ENCODE measurements at places on chromosomes 6 and 20. TPM values are rescaled to one million over a fixed set of nuclear protein-coding genes. Genes with fewer than 3 reads are reported as not detected.

DNA sequence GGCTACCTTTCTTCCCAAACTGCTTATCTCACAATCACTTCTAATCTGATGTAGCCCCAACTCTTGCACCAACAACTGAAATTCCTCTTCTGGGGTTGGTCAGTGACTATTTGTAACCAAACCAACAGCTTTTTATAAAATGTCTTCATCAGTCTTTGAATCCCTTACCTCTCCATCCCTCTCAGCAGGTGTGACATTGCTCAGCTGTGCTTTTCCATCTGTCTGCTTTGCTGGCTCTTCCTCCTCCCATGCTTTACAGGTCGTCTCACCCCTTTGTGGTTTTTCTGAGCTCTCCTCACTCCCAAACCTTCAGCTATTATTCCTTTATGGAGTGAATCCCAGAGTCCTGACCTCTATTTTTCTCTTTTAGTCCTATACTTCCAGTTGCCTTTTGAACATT lies 5.9 kb downstream of the MAP7 start:
- no peak for DNase-seq

DNA sequence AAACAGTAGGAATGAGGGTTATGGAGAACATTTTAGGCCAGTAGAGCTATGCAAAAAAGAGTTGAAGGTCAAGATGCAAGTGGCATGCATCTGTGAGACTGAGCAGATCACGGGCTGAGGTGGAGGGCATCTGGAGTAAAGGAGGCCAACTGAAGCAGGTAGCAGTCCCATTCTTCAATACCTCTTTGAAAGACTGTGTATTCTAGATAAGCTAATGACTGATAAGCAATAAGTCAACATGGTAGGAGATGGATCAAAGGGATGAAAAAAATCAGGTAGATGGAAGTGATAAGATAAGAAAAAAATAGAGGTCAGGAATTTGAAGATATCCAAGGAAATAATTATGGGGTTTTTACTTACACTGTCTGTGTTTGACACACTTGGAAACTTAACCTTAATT lies 55.6 kb downstream of the ARMC2 start:
- DNase-seq = no peak

- peak; percentile 71 for DNase-seq
Observed at GRCh38 chr6:11144393-11144851, 32.9 kb upstream of the ERVFRD-1 start.

- no peak for DNase-seq
Observed at GRCh38 chr20:34791289-34792020, 34.0 kb downstream of the NCOA6 start.

DNA sequence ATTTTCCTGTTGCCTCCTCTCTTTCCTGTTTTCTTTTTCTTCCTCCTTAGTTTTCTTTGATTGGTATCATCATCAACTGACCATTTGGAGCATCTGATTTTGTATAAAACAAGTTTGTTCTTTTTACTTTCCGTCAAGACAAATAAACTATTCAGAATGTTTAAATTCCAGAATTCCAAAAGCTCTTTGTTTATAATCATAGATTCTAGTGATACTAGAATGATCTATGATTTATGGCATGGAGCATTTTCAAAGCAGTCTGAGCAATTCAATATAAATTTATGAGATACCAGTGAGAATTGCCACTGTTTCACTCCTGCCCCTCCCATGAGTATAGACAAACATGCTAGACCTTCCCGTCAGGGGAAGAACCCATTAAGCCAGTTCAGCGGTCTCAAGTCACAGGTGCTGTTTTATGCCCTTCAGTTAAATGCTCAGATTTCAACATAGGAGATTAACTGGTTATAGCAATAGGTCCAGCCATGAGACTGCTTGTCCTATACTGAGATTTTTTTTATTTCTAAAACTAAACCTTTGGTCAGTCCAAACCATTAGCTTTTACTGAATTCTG lies 60.7 kb downstream of the GRIK2 start:
- DNase-seq = no peak

DNA sequence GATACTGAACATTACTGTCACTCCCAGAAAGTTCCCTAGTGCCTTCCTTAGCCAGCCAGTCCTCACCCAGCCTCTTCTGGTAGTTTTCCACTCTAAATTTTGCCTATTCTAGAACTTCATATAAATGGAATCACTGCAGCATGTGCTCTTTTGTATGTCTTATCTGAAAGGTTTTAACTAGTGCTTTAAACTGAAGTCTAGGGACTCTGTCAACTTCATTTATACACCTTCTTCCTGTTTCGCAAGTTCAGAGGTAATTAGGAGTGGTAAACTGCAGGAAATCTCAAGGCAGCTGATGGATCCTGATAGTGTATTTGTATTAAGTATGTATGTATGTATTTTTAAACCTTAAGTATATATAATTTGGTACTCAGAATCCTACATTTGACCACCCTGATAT lies 94.3 kb downstream of the TCP11 start:
- DNase-seq = no peak

GRCh38 chr6:68911334-68911733 lies 276.3 kb downstream of the ADGRB3 start:
- no peak for DNase-seq

DNA sequence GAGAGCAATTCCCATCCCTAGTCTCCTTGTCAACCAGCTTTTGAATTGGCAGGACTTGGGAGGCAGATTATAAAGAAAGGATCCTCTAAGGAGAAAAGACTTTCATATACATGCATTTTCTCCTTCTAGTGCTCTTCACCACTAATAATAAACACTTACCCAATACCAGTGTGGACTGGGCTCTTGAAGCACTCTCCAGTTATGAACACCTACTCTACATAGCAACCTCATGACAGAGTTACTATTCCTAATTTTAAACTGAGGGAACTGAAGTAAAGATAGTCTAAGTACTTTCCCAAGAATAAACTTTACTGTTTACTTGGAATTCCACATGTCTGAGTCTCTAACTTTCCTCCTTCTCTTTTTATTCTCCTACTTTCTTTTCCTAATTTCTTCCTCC lies 4.8 kb downstream of the COL9A1 start:
- DNase-seq = no peak

DNA sequence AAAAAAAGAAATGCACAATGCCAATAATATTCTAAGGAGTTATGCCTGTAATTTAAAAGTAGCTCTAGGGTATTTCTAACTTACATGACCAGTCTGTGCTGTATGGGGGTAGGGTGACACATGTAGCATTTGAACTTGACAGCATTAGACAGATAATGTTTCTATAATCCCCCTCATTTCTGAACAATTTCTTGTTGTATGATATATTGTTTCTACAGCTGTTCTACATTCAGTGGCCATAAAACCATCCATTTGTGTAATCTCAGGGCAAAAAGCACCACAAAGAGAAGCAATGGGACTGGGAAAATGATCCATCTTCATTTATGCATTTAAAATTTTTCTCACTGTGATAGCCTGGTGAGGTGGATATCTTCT lies 767.8 kb downstream of the TFAP2A start:
- DNase-seq = no peak

DNA sequence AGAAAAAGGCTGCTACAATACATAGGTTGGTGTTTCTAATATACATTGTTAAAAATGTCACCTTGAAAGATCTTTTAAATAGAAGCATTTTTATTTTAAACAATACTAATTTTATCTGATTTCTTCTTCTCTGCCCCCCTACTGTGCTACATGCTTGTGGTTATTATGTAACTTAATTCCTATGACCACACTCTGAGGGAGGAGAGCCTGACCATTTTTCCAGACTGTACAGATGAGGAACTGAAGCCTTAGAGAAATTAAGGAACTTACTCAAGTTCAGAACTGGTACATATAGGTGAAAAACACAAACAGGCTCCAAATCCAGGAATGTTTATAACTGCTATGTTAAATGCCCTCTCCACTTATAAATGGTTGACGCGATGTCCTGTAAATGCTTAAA lies 43.4 kb upstream of the ARHGAP18 start:
- DNase-seq = no peak

DNA sequence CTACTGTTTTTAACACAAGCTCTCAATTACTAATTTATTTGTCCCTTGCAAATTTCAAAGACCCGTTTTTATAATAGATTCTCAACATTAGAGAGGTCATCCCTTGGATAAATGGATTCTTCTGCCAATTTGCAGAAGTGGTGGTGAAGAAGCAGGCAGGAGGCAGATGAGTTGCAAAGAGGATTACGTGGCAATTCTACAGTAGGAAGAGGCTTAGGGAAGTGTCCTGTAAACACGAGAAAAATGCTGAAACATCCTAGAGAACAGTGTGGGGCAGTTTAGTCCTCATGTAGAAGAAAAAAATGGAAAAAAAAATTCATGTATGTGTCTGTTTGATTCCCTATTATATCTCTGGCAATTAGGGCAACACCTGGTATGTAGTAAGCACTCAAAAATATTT lies 87.6 kb downstream of the BMP2 start:
- no peak for DNase-seq

GRCh38 chr6:157227202-157228166 lies 95.8 kb downstream of the TMEM242 start:
- peak; percentile 27 for DNase-seq

DNA sequence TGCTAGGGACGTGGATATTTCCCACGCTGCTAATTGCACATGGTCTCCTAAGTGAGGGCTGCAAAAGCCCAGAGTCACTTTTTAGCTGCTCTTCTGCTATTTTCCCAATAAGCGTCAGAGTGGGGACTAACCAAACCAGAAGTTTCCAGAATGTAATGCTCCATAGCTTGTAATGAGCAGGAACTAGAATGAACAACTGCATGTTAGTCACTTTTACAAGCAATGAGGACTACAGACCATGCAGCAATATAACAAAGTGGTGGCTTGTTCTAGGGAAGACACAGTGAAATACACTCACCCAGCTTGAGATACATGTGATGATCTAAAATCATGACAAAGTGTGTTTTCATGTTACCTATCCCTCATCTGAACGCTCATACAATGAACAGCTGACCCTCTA lies 314.1 kb upstream of the SGK1 start:
- DNase-seq = no peak

DNA sequence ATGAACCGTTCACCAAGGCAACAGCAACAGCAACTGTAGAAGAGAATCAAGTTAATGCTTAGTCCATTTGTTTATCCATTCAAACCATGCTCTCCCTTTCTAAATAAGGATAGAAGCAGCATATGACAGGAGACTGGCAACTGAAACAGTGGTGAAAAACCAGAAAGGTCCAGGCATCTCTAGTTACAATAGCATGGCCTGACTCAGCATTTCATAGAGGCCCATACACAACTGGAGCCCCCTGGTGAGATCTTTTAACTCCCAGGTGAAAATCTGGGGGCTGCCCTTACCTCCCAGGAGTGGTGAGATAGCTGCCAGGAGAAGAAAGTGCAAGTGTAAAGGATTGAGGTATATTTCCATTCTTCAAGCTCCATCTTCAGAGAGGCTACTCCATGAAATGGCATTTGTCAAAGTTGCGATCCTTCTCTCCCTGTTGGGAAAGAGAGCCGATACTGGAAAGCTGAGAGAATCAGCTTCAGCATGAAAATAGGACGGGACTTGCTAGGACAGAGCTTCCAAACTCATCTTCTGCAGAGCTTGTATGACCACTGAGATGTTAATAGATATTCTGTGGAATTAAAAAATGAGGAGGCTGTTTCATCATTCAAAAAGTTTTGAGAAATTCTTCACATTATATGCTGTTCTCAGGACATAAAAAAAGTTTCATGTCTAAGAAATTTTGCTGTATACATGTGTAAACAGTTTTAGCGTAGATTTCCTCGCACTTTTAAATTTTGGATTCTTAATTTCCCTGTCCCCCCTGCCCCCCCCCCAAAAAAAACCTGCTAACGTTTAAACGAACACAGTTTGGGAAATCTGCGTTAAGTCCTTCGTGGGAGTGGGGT lies 10.9 kb upstream of the SLC2A12 start:
- no peak for DNase-seq

DNA sequence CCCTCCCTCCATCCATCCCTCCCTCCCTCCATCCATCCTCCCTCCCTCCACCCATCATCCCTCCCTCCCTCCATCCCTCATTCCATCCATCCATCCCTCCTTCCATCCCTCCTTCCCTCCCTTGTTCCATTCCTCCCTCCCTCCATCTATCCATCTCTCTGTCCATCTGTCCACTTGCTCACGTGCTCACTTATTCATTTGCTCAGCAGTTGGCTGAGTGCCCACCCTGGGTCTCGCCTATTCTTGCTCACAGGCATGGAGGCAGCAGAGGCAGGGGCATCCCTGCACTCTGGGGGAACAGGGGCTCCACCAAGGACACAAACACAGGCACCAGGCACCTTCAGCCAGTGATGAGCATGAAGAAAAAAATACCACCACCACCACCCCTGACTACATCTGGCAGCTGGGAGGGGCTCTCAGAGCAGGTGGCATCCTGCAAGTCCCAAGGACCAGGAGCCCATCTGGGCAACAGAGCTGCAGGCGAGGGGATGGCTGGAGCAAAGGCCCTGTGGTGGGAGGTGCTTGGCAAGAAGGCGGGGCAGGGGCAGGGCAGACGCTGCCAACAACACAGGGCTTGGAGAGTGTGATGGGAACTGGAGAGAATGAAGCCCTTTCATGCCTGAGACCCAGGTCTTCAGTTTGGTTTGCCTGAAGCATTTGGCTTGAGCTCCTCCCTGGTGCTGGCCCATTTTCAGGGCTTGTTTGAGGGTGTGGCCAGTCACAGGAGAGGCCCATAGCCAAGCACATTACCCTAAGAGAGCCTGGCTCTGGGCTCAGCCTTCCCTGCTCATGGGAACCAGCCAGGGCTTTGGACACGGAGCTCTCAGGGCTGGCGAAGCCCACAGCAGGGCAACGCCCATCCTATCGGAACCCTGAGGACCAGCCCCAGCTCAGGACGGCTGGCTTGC lies 40.2 kb upstream of the MRGBP start:
- DNase-seq = no peak

DNA sequence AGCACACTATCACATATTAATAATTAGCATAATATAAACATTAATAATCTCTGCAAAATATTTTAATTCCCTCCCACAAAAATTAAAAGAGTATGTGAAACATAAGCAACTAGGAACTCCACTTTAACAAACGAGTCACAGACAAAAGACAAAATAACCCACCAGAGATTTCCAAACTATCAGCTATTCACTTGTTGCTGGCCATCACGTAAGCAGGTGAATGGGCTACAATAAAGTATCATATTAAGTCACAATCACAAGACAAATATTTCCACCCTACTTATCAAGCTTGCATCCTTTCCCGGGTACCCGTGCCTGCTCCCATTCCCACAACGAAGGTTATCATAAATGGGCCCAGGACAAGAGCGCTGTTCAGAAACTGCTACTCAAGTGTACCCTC lies 2.5 kb downstream of the HDAC2 start:
- no peak for DNase-seq

- no peak for DNase-seq
Observed at GRCh38 chr6:74717591-74717990, 488.3 kb downstream of the COL12A1 start.

- no peak for DNase-seq
Observed at GRCh38 chr6:112348891-112349635, 1.9 kb downstream of the RFPL4B start.

- no peak for DNase-seq
Observed at GRCh38 chr6:163706500-163707087, 292.1 kb downstream of the QKI start.

LIN28B gene
- not detected for total RNA-seq

CCDC170 gene
- not detected for total RNA-seq

BPIFB1 gene
- total RNA-seq = not detected

ASIP gene
- 0.82 TPM for total RNA-seq

TSHZ2 gene
- total RNA-seq = not detected

DYNLT2 gene
- 7.5 TPM for total RNA-seq

DEF6 gene
- 53.8 TPM for total RNA-seq

SIRPA gene
- total RNA-seq = not detected

ANKRD66 gene
- total RNA-seq = not detected

CCN6 gene
- total RNA-seq = not detected

FHL5 gene
- total RNA-seq = not detected

All from OCI-LY7 (cell line).